Astrocyte of the hippocampus (primary cell): ENCODE measurements at places on chromosomes 13 and 19.

DNA sequence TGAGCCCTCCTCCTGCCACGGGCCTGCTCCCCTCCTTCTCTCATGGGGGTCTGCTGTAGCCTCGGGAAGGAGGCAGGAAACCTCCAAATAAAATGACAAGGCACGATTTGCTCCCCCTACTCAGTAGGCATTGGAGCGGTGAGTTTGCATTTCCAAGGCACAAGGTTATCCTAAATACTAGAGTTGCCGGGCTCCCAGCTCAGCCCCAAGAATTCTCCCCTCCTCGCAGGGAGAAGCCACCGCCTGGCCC, 1.5 kb downstream of the CEBPA start:
- no peak for DNase-seq

DNA sequence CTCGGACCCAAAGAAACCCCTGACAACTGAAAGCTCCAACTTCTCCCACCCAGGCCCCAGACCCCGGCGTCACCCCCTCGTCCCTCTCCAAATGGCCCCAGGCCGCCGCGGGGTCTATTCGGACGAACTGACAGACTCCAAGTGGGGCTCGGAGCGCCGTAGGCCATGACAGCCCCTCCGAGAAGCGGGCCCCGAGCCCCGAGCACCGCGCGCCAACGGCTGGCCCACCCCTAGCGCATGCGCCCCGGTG, 360 bp downstream of the DDX39A start:
- DNase-seq, result peak; percentile 90

- DNase-seq, result no peak
Measured at GRCh38 chr13:113402471-113403254, 38.7 kb upstream of the GRTP1 start.

DNA sequence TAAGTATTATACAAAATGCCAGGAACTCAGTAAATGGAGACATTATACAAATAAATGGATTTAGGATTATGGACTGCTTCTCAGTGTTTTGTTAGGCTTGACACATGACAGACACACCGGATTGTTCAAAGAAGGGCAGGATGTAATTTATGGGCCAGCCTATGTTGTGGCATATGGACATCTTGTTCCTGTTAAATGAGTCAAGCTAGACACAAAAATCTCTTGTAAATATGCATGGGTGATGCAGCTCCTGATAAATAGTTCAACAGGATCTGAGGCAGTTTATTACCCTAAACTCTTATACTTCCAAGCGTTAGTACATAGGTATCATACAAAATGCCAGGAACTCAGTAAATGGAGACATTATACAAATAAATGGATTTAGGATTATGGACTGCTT, 502.3 kb downstream of the TBC1D4 start:
- DNase-seq, result no peak

DNA sequence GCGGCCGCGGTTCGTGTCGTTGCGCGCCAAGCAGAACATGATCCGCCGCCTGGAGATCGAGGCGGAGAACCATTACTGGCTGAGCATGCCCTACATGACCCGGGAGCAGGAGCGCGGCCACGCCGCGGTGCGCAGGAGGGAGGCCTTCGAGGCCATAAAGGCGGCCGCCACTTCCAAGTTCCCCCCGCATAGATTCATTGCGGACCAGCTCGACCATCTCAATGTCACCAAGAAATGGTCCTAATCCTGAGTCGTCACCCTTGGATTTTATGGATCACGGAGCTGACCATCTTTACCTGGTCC, 475 bp downstream of the MRPL57 start:
- DNase-seq, result no peak

DNA sequence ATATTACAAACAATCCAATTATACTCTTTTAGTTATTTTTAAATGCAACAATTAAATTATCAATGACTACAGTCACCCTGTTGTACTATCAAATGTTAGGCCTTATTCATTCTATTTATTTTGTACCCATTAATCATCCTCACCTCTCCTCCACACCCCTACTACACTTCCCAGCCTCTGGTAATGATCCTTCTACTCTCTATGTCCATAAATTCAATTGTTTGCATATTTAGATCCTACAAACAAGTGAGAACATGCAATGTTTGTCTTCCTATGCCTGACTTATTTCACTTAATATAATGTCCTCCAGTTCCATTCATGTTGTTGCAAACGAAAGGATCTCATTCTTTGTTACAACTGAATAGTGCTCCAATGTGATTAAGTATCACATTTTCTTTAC, 1414.6 kb downstream of the SLITRK1 start:
- no peak for DNase-seq

DNA sequence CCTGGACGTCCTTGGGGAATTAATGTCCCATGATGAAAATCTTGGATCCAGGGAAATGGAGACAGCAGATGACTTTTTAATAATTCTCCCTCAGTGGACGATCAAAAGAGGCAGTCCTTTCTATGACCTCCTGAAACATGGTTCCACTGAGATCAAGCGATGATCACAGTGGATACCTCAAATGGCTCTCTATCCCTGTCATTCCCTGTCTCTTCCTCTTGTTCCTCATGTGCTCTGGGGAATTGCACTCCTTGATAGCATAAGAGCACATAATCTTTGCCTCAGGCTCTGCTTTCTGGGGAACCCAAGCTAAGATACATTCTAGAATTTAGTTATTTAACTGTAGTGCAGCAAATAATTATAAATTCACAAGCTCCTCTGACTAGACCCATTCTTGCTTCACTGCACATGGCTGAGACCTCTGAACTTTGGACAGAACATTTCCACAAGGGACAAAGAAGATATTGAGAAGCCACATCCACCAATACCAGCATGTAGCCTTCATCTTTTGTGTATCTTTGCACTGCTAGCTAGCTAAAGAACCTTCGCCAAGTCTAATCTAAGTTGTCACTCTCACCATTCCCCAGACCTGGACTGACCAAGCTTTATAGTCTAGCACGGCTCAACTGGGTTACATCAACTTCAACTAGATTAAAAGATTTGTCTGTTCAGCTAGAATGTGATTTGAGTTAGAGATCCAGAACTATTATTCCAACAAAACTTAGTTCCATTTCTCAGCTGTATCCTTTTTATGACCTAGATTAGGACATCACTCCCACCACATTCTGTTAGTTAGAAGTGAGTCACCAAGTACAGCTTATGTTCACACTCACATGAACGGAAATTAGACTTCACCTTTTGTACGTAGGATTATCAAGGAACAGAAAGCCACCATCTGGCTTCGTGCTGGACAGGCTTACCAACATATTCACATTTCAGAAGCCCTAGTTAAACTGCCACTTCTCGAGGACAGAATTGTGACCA, 142.7 kb downstream of the SUCLA2 start:
- DNase-seq, result peak; percentile 46

GRCh38 chr19:29927944-29928625, 14.0 kb upstream of the URI1 start:
- no peak for DNase-seq

DNA sequence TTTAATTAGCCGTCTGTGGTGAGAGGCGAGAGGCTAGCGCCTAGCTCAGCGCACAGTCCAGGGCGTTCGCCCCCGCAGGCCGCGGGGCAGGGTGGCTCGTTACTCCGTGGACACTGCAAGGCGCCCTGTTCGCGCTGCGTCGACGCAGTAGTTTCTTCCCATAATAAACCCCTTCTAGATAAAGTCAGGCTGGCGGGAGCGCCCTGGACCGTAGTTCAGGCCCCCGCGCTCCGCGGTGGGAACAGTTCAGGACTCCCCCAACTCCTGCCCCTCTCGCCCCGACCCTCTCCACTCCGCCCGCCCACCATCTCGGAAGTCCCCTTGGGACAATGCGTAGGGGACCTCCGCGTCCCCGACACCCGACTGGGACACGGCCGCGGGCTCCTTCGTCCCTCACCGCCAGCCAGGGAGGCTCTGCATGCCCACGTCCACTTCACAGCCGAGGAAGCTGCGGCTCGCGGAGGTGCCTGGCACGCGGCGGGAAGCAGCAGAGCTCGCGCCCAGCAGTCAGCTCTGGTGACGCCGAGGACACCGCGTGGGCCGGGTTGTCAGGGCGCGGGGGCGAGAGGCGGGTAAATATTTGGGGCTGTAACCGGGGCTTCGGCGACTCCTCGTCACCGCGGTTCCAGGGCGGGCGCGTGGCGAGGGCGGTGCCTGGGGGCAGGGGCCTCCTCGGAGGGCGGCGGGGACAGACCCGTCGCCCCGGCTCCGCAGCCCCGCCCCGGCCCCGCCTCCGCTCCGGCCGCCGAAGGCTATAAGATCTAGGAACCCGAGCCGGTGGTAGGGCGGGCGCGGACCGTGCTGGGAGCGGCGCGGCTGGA, at the start of gene RGCC:
RGCC (plus strand) TSS at position 783 of the 821 bp plus-strand sequence. CDS start 158 bp downstream, outside the sequence.
- DNase-seq, result peak; percentile 77

GRCh38 chr13:25171170-25171516, 945 bp downstream of the AMER2 start:
- DNase-seq, result no peak
